ENCODE measurements at places on chromosomes 7 and 10. TPM values are rescaled to one million over a fixed set of nuclear protein-coding genes. Genes with fewer than 3 reads are reported as not detected.

DNA sequence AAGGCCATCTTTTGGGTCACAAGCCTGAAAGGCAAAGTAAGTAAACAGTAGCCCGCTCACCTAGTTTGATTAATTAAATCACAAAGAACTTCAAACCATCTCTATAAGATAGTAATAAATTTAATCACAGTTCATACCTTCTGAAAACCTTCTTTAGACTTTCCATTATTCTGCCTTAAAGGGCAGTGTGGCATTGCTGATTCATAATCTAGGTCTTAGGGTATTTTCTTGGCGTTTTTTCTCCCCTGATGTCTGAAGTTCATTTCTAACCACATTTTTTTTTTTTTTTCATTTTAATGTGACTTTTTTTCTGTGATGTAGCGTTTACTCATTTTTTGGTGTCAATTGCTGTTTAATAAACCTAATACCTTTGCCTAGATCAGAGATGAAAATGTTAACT is 27.5 kb downstream of the LOXL4 start:
- no peak for DNase-seq

- DNase-seq = no peak
Observed at GRCh38 chr10:5557799-5558771, 33.3 kb downstream of the CALML3 start.

- DNase-seq = no peak
Observed at GRCh38 chr10:3782146-3782450, 2.9 kb downstream of the KLF6 start.

- DNase-seq = no peak
Observed at GRCh38 chr7:45132708-45133320, 21.3 kb upstream of the TBRG4 start.

DNA sequence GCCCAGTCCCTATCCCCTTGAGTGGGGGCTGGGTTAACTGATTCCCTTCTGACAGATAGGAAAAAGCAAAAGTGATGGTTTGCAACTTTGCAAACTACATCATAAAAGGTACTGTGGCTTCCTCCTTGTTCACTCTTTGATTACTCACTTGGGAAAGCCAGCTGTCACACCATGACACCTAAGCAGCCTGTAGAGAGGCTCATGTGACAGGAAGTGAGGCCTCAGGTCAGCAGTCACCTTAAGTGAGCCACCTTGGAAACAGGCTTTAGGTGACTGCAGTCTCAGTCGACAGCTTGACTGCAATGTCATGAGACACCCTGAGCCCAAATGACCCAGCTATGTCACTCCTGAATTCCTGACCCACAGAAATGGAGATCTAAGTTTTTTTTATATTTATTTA is 4.3 kb upstream of the CHCHD2 start:
- no peak for DNase-seq

DNA sequence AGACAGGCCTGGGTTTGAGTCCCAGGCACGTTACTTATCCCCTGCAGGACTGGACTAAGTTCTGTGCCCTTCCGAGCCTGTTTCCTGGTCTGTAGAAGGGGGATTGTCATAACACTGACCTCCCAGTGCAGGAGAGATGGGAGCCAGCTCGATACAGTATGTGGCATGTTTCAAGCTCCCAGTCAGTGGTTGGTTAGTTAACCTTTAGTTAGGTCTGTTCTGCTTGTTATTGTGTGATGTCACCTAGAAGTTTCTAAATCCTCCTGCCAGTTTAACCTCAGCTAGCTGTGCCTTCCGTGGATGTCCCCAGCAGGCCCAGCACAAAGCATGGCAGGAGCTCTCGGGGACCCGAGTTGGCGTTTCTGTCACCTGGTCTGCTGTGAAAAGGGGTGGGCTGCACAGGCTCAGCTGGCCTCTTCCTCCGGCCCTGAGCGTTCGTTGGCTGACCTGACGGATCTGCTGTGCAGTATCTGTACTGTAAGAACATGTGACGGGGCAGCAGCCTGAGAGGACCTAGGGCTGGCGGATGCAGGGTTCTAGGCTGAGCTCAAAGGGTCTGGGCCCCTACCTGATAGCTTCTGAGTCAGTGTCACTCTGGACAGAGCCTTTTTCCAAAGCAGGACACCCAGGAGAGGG is 53.0 kb downstream of the SPOCK2 start:
- DNase-seq = no peak

- peak; percentile 73 for DNase-seq
Observed at GRCh38 chr7:29319719-29320521, 125.3 kb downstream of the CHN2 start.

DNA sequence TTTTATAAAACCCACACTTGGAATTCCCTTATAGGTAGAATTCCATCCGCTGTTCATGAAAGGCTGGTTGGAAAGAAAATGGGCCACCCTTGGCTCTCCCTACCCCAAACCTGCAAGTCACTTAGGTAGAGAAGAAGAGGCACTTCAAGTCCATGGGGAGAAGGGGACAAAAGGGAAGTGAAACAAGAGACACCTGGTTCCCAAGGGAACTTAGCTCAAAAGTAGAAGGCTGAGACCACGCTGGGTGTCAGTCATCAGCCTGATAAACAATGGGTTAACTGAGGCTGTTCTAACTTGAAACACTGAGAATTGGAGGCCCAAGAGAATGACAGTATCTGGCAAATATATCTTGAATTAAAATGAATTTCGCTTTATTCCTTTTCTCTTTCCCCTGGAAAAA is 330.8 kb upstream of the NFE2L3 start:
- no peak for DNase-seq

Gene NKX2-3
- not detected for polyA plus RNA-seq

Gene UCMA
- polyA plus RNA-seq = not detected

Gene BTBD16
- polyA plus RNA-seq = not detected

Gene PNLIP
- polyA plus RNA-seq = not detected

Gene CALML3
- polyA plus RNA-seq = not detected

Gene OR6B1
- not detected for polyA plus RNA-seq
